ENCODE measurements at places on chromosomes 16 and 17. TPM values are rescaled to one million over a fixed set of nuclear protein-coding genes. Genes with fewer than 3 reads are reported as not detected.

DNAH3 gene
- total RNA-seq, result not detected

SMIM36 gene
- total RNA-seq, result not detected

FAM83G gene
- total RNA-seq, result 7.3 TPM

GOT2 gene
- 65.4 TPM for total RNA-seq

TMEM88 gene
- total RNA-seq, result 0.82 TPM

GLIS2 gene
- 0.51 TPM for total RNA-seq

SLFN5 gene
- total RNA-seq, result 248 TPM

ZP2 gene
- total RNA-seq, result not detected

CXCL16 gene
- 1.6 TPM for total RNA-seq

SEC14L5 gene
- 0.13 TPM for total RNA-seq

DHRS11 gene
- 3.3 TPM for total RNA-seq

OGFOD3 gene
- total RNA-seq, result 24.5 TPM

SPATA32 gene
- 0.18 TPM for total RNA-seq

RTN4RL1 gene
- total RNA-seq, result 0.84 TPM

KARS1 gene
- total RNA-seq, result 185 TPM

LLGL1 gene
- 19.3 TPM for total RNA-seq

TBC1D28 gene
- not detected for total RNA-seq
